Right renal cortex interstitium (tissue), 3 donors: ENCODE measurements at places on chromosomes 6 and 20.

DNA sequence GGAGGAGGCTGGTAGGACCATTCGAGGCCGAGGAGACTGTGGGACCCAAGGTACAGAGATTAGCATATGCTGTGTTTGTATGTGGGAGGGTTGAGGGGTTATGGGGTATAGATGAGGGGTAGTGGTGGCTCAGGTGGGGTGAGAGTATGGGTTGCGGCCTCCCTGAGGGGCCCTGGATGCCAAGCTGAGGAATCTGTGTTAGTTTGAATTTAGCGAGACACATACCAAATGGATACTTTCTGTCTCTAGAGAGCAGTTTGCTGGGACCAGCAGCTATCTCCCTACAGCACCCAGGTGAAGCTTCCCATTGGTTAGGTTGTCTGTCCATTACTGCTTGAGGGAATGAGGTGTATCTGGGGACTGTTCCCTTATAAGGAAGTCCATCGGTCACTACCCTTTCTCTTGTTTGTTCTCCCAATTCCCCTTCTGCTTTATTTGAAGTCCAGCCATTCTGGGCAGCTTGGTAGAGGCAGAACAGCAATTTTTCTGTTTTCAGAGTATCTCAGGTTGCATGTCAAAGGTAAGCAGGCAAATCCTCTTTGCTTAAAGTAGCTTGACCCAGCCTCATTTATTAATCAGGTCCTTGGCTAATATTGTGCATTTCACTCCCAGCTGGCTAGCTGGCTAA is 15.2 kb downstream of the CHMP4B start:
- DNase-seq: no peak

GRCh38 chr6:6057442-6058053 is 50.8 kb upstream of the NRN1 start:
- DNase-seq: peak; percentile 47

- no peak for DNase-seq
Observed at GRCh38 chr20:8693709-8694108, 375.2 kb upstream of the PLCB4 start.

- peak; percentile 18 for DNase-seq
Observed at GRCh38 chr20:11585752-11586352, 331.8 kb upstream of the BTBD3 start.

- no peak for DNase-seq
Observed at GRCh38 chr20:62370115-62370806, 3.1 kb upstream of the LAMA5 start.
